ENCODE measurements at places on chromosomes 12 and 14. TPM values are rescaled to one million over a fixed set of nuclear protein-coding genes. Genes with fewer than 3 reads are reported as not detected.

KRT2 gene
- 0.23 TPM for total RNA-seq

EPS8 gene
- 37.8 TPM for total RNA-seq

LHX5 gene
- 0.23 TPM for total RNA-seq

ERP27 gene
- total RNA-seq, result not detected

CCDC184 gene
- not detected for total RNA-seq

Measured in PC-3 (cell line).